ENCODE measurements at places on chromosomes 1 and 21. TPM values are rescaled to one million over a fixed set of nuclear protein-coding genes. Genes with fewer than 3 reads are reported as not detected.

DNA sequence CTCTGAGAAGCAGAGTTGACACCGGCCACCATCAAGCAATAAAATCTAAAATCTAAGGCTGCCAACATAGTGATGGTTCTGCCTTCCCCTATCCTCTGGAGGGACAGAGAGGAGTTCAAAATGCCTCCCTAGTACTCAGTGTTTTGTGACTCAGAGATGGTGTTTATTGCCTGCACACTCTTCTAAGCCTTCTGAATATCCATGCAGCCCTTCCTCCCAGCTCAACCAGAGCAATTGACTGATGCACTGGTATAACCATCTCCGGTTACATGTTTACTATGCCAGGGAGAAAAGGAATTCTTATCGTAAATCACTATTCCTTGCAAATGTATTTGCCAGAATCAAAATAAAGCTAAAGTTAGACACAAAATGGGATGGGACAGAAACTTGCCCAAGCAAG is 132.9 kb upstream of the RAB4A start:
- no peak for DNase-seq

- peak; percentile 55 for DNase-seq
These were observed 434.4 kb downstream of the PTPRU start for GRCh38 chr1:29670752-29671151.

- DNase-seq: no peak
These were observed 19.8 kb downstream of the MIIP start for GRCh38 chr1:12039164-12039525.

SPATA46 gene
- total RNA-seq: not detected

- peak; percentile 92 for DNase-seq
These were observed 68.3 kb downstream of the SLC35A3 start for GRCh38 chr1:100037927-100038659.

- DNase-seq: no peak
These were observed 77.7 kb upstream of the JUN start for GRCh38 chr1:58861506-58861905.

Data from vagina (tissue), 2 donors.